ENCODE measurements at places on chromosomes 7 and 10.

- peak; percentile 32 for DNase-seq
These were observed 108.7 kb downstream of the SEMA3D start for GRCh38 chr7:85078181-85078580.

DNA sequence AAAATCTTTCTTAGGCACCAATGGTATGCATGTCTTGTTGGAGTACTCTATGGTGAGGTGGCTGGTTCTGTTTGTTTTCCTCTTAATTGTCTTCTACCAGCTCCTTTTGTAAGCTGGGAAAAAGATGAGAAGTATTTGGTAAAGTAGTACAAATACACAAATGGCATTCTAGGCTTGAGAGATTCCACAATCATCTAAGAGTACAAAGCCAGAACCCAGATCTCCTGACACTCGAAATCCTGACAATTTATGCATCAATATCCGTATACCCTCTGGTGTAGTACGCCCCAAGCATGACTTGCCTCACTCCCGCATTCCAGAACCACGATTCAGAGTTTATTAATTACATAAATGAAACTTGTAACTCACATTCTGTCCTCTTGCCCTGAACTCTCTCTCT is 43.5 kb downstream of the CDCA7L start:
- DNase-seq = no peak

- no peak for DNase-seq
These were observed 74.6 kb upstream of the FRMD4A start for GRCh38 chr10:14405076-14406065.

GRCh38 chr7:151240942-151241754 is 7.3 kb downstream of the SMARCD3 start:
- DNase-seq = no peak

GRCh38 chr7:28292834-28293526 is 112.4 kb upstream of the JAZF1 start:
- no peak for DNase-seq

- peak; percentile 80 for DNase-seq
These were observed at the start of gene NKX2-3 for GRCh38 chr10:99532687-99533495. Gene NKX2-3, plus strand, starts transcription at chr10:99532942. Its CDS starts 190 bp downstream, at chr10:99533132.

GRCh38 chr10:102704915-102705314 is 9.3 kb downstream of the ARL3 start:
- no peak for DNase-seq

GRCh38 chr7:123715198-123715597 is 33.6 kb downstream of the WASL start:
- no peak for DNase-seq

DNA sequence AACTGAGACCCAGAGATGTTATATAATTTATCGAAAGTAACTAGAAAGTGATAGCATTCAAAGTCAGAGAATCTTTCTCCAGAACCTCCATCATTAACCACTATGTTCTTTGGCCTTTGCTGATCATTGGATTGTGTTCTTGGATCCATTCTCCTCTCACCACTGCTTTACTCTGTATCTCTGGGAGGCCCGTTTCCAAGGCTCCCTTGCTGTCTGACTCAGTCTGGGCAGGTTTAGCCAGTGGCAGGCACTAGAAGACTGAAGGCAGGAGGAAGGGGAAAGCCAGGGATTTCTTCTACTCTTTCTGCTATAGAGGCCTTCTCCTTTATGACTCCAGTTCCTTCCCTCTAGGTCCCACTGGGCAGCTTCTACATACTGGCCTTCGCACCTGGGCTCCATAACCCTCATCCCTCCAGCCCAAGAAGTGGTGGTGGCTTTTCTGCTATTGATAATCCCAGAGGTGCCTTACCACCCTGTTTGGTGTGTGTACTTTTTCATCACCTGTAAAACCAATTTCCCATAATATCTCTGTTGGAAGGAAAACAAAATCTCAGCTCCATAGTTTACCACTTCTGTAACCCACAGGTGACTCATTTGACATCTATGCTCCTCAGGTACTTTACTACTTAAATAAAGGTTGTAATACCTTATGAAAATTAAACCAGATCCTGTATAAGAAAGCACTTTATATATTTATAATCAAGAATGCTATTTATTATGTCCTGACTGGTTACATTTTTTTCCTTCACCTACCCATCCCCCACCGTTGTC is 36.0 kb downstream of the BCAP29 start:
- no peak for DNase-seq

- no peak for DNase-seq
These were observed 1.3 kb upstream of the SORCS3 start for GRCh38 chr10:104639590-104640338.

- DNase-seq = no peak
These were observed 736.6 kb downstream of the AUTS2 start for GRCh38 chr7:70334871-70335270.

GRCh38 chr7:15441915-15442314 is 119.9 kb downstream of the AGMO start:
- no peak for DNase-seq

GRCh38 chr7:86844608-86845007 is 200.9 kb downstream of the GRM3 start:
- no peak for DNase-seq

GRCh38 chr10:125489731-125490130 is 193.2 kb downstream of the TEX36 start:
- DNase-seq = no peak

DNA sequence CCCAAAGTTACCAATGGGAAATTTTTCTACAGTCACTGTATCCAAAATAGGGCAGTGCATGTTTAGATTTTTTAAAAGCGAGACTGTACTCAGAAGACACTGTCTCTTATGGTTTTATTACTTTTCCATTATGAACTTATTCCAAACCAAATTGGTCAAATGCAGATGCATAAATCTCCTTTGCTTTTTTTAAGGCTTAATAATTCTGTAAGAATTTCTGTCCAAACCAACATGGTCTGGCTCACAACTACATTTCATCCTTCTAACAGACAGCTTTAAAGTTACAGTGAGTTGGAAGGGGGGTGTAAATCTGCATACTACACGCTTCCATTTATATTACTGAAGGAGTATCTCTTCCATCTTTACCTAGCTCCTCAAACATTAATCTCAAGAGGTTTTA is 199.2 kb downstream of the SLC25A13 start:
- DNase-seq = no peak

DNA sequence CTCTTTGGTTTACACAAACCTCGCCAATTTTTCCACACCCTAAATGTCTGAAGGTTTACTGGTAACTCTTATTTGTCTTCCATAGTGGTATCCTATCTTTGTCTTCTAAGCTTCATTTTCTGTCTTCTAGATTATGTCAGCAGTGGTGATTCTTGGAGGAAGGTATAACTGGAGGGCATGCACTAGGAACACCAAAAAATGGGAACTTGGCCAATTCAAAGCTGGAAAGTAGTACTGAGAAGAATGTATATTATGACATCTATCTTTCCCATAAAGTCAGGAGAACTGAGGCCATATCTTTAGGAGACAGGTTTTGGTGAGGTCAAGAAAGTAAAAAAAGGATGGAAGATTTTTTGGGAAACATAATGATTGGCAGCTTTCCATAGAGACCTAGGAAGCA is 113.3 kb downstream of the CPEB3 start:
- DNase-seq = no peak

DNA sequence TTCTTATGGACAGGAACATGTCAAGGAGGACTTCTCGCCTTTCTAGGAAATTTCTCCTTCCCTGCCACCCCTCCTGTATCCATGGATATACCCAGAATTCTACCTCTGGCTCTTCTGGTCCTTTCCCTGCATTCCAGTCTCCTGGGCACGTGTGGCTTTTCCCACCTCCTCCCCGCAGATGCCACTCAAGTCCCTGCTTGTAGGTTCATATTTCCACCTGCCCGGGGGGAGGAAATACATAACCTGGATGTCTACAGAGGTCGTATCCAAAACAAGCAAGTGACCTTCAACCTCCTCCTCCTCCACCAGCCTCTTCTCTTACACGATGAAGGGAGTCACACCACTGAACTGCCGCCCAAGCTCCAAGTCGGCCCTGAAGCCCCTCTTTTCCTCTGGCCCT is 20.7 kb downstream of the FGFR2 start:
- no peak for DNase-seq

DNA sequence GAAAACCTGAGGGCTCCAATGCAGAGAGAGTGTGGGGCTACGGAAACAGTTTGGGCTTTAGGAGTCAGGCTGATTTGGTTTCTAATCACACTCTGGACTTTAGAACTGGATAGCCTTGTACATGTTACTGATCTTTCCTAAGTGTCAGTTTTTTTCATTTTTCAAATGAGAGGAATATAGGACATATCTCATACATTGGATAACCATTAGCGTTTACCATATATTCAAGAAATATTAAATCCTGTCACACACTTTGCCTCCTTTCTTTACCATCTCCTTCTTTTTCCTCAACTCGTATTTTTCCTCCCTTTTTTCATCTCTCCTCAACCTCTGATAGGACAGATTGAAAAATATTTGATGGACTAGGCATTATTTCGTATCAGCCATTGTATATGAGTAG is 885.7 kb downstream of the LRMDA start:
- no peak for DNase-seq

GRCh38 chr7:75055155-75055554 is 18.4 kb downstream of the RCC1L start:
- peak; percentile 54 for DNase-seq

DNA sequence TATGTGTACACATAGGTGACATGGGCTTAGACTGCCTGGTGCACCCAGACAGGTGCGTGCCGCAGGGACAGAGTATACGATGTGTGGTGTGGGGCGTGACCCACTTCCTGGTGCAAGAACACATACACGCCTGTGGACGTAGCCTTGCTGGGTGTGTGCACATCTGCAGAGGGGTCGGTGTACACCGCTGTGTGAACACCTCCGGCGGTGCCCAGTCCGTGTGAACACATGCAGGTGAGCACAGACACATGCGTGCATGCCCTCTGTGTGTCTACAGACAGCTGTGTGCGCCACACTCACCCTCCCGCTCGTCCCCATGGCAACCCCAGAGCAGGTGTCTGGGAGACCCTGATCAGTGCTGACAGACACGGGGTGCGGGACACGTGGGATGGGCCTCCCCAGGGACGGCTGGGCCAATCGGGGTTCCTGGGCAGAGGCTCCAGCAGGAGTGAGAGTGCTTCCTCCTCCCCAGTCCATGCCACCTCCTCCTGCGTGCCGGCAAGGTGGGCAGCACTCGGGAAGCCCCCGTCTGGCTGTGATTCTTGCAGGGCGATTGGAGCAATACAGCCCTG is 23.4 kb downstream of the ELFN1 start:
- DNase-seq = peak; percentile 22

DNA sequence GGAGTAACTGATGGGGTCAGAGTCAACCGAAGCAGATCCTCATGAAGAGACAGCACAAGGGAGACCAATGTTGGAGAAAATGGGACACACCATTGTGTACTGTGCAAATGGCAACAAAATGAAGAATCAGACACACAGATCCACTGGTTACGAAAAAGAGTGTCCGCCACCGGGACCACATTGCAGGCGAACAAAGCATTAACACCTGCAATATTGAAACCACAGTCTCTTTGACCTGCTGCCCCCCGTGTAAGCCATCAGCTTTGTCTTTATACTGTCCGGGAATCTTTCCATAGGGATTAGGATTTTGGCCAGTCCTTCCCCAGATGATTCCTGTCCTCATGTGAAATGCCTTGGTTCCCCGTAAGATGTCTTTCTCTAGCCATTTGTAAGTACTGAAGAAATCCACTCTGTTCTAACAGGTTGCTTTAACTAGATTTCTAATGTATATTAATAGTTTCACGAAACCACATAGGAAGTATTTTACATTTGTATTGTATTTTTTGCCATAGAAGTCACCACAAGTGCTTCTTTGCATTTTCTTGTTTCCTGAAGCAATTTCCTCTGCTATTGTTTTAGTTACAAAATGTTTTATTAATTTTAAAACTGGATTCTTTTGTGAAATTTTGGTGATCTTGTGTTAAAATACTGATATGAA is 140.8 kb upstream of the NFE2L3 start:
- no peak for DNase-seq

DNA sequence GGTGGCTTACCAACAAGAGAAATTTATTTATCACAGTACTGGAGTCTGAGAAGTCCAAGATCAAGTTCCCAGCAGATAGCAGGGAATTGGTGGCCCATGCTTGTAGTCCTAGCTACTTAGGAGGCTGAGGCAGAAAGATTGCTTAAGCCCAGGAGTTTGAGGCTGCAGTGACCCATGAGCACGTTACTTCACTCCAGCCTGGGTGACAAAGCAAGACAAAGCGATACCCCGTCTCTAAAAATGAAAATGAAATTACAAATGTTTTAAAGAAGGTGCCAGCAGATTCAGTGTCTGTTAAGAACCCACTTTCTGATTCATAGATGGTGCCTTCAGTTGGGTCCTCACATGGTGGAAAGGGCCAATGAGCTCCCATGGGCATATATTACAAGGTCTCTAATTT is 20.6 kb upstream of the ARHGAP12 start:
- no peak for DNase-seq

GRCh38 chr7:105718511-105718925 is 137.2 kb upstream of the EFCAB10 start:
- no peak for DNase-seq

GRCh38 chr7:116249969-116250553 is 39.7 kb downstream of the TES start:
- DNase-seq = no peak

GRCh38 chr7:87000344-87000743 is 59.1 kb downstream of the ELAPOR2 start:
- no peak for DNase-seq

GRCh38 chr7:25850735-25851134 is 301.3 kb upstream of the NFE2L3 start:
- no peak for DNase-seq

GRCh38 chr10:59376846-59377245 is 14.5 kb upstream of the FAM13C start:
- DNase-seq = no peak

GRCh38 chr7:108396080-108396479 is 60.2 kb downstream of the NRCAM start:
- DNase-seq = no peak

DNA sequence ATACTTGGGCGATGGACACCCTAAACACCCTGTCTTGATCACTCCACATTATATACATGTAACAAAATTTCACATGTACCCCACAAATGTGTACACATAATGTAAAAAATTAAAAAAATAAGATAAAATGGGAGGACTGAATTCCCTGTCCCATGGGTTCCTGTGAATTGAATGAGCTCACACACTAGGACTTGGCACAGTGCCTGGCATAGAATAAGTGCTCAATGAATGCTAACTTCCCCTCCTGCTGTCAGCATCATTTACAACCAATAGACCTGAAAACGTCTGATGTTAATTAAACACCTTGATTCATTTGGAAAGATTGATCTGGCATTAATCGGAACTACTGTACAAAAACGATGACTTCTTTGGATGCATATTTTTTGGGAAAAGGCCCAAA is 117.3 kb upstream of the ZNF438 start:
- no peak for DNase-seq

DNA sequence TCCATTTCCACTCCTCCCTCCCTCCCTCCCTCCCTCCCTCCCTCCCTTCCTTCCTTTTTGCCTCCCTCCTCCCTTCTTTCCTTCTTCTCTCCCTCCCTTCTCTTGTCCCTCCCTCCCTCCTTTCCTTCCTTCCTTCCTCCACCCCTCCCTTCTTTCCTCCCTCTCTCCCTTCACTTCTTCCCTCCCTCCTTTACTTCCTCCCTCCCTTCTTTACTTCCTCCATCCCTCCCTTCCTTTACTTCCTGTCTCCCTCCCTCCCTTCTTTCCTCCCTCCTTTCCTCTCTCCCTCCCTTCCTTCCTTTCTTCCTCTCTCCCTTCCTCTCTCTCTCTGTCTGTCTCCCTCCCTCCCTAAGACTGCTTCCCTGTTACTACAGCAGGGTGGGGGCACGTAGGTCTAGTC is 598.6 kb upstream of the FOXK1 start:
- no peak for DNase-seq
